Activated T-helper 1 cell treated with anti-CD3 and anti-CD28 coated beads, Interleukin-2, amount 50 U/mL, for 16 hours (primary cell): ENCODE measurements at places on chromosomes 12 and 14.

- DNase-seq: no peak
Observed at GRCh38 chr12:99619389-99620158, 28.0 kb upstream of the GARIN6 start.

DNA sequence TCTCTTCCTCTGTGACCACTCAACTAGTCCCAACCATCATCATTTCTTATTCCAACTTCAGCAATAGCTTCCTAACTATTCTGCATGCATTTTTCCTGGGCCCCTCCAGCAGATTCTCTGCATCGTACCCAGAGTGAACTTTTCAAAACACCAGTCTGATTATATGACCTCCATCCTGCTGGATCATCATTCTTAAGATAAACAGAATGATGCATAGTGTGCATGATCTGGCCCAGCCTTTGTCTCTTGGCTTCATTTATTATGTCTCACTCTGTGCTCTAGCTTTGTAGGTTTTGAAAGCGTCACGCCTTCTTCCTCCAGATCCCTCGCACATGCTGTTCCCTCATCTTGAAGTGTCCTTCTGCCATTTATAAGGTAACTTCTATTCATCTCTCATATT is 46.3 kb upstream of the SLC38A4 start:
- no peak for DNase-seq

DNA sequence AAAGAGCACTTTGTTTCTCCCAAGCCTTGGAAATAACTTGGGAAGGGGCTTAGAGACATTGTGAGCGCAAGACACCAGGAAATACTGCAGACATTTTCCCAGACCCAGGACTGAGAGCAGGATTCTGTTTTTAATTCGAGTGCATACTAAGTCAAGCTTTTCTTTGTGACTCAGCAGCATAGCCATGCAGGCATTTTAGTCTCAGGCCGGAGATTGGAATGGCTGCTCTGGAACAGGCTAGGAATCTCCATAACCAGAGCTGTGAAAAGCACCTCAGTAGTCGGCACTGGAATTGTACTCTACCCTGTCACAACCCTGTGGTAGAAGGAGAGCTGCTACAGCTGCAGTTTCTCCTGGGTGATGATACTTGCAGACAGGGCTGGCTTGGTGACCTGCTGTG is 28.9 kb upstream of the GARIN6 start:
- no peak for DNase-seq

DNA sequence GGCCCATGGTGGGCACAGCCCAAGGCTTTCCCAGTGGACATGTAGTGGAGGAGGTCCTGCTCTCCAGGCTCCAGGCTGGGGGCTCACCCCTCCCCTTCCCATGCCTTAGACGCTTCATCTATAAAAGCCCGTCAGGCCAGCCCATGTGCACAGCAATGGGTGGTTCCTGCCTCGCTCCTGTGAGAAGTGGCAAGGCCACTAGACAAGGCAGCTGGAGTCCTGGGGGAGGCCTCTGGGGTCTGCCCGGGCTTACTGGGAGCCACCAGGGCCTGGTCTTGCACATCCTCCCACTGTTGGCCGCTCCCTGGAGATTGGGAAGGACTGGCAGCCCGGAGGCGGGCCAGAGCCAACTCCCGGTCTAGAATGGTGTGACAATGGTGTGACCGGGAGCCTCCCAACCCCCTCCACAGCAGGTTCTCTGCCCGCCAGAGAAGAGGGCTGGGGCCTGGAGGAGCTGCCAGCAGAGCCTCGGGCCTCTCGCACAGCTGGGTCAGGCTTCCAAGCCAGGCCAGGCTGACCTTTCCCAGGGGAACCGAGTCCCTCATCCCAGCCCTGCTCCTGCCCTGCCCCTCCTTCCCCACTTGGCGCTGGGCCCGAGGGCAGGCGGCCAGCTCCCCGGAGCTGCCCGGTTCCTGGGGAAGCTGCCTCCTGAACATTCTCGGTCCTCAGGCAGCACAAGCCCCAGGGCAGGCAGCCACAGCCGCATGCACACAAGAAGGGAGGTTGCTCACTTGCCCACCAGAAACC is 97.9 kb downstream of the RFLNA start:
- no peak for DNase-seq

DNA sequence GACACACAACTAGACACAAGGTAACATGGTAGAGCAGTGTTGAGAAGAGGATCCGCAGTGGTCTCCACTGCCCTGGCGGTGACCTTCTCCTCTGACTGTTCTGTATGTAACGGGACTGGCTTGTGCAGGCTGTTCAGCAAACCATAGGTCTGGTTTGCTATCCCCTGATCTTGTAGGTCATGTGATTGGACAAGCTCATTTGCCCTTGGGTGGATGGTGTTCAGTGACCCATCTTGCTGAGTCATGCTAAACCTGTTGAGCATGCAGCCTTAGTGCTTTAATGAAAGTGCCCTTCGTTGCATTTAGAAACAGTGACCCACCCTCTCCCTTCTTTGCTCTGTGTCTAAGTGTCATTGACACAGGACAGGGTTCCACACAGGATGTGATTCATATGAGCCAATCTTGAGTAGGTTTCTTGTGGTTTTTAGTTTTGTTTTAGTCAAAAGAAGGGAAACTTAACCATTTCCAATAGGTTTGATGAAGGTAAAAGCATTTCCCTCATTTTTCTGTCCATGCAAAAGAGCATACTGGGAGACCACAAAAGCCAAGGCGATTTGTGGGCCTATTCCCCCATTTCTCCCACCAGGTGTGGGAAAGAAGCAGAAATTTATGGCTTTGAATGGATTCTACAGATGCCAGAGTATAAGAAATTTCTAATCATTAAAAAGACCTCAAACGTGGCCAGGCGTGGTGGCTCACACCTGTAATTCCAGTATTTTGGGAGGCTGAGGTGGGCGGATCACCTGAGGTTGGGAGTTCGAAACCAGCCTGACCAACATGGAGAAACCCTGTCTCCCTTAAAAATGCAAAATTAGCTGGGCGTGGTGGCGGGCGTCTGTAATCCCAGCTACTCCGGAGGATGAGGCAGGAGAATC is 32.6 kb upstream of the HIF1A start:
- peak; percentile 26 for DNase-seq

DNA sequence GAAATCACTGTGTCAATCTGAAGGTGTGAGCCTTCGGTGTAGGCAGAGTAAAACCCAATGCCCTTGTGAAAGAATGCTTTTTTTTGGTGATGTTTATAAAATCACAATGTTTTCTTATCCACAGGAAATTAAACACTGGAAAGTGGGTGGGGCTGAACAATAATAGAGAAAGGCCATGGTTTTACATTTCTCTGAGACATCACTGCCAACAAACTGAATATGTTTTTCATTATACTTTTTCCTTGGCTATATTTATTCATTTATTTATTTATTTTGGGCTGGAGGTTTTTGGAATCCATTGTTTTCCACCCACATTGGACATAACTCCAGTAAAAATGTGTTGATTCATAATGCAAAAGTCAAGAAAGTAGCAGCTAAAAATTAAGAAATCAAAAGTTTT is 16.9 kb downstream of the LRRK2 start:
- DNase-seq: no peak

GRCh38 chr14:70254476-70254961 is 65.8 kb upstream of the SLC8A3 start:
- no peak for DNase-seq

- no peak for DNase-seq
Observed at GRCh38 chr14:100873096-100873482, 30.4 kb downstream of the RTL1 start.

- DNase-seq: no peak
Observed at GRCh38 chr14:53161758-53162435, 8.8 kb upstream of the DDHD1 start.

DNA sequence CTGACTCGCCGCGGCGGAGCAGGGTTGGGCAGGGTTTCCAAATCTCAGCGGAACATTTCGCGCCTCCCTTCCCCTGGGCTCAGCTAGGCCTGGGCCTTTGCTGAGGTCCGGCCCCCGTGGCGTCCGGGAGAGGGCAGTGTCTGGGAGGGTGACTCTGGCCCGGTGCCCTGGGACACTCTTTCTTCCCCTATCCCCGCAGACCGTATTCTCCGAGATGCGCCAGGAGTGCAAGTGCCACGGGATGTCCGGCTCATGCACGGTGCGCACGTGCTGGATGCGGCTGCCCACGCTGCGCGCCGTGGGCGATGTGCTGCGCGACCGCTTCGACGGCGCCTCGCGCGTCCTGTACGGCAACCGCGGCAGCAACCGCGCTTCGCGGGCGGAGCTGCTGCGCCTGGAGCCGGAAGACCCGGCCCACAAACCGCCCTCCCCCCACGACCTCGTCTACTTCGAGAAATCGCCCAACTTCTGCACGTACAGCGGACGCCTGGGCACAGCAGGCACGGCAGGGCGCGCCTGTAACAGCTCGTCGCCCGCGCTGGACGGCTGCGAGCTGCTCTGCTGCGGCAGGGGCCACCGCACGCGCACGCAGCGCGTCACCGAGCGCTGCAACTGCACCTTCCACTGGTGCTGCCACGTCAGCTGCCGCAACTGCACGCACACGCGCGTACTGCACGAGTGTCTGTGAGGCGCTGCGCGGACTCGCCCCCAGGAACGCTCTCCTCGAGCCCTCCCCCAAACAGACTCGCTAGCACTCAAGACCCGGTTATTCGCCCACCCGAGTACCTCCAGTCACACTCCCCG is 3.0 kb downstream of the WNT1 start:
- DNase-seq: no peak

DNA sequence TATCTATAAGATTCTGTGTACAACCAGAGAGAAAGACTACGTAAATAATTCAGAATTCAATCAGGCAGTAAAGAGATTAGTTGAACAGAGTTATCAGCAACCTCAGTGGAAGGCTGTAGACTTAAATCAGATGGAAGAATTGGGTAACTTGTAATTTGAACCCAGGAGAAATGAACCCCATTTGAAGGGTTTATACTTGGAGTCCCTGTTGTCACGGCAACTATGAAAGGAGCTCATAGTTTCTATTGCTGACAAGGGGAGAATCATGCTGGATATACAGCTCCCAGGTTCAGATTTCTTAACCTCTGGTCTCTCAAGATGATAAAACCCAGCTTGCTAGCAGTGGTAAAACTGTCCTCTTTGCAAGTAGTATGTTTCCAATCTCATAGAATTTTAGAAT is 54.4 kb upstream of the BMP4 start:
- no peak for DNase-seq

DNA sequence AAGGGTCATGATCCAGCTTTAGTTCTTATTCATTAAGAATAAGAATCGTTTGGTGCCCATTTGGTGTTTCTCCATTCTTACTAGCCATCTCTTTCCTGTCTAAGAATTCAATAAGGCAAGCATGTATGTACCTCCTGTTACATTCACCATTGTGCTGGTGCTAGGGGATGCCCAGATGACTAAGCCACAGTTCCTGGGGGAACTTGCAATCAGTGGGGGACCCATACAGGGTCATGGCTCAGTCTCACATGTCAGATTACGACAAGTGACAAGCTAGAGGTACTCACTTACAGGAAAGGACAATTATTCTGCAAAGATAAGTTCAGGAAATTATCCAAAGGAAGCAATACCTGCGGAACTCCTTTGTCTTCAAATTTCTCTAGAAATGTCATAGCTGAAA is 125.4 kb downstream of the STXBP6 start:
- DNase-seq: no peak

- no peak for DNase-seq
Observed at GRCh38 chr12:74741112-74741511, 203.5 kb downstream of the ATXN7L3B start.
